Left lung (tissue), 14 donors: ENCODE measurements at places on chromosomes 11 and 22. TPM values are rescaled to one million over a fixed set of nuclear protein-coding genes. Genes with fewer than 3 reads are reported as not detected.

Gene OR8A1
- not detected for total RNA-seq

GRCh38 chr11:43907028-43907975, 26.7 kb downstream of the ALKBH3 start:
- no peak for DNase-seq

DNA sequence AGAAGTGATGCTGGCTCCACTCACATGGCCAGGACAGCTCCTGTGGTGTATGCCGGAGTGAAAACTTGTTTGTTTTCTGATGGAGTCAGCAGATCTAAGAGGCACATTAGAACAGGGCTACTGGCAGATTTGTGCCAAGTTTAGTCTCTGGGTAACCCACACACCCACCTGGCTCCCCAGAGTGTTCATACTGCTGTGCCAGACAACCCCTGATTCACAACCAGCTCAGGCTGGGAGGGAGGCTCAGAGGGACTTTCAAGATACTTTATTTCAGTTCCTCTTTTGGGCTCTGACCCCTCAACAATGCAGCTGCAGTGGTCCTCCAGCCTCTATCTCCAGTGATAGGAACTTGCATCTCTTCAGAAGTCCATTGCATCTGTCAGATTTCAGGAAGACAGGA, 8.5 kb downstream of the NTM start:
- DNase-seq: no peak

Gene KDM4D
- total RNA-seq: 0.35 TPM

DNA sequence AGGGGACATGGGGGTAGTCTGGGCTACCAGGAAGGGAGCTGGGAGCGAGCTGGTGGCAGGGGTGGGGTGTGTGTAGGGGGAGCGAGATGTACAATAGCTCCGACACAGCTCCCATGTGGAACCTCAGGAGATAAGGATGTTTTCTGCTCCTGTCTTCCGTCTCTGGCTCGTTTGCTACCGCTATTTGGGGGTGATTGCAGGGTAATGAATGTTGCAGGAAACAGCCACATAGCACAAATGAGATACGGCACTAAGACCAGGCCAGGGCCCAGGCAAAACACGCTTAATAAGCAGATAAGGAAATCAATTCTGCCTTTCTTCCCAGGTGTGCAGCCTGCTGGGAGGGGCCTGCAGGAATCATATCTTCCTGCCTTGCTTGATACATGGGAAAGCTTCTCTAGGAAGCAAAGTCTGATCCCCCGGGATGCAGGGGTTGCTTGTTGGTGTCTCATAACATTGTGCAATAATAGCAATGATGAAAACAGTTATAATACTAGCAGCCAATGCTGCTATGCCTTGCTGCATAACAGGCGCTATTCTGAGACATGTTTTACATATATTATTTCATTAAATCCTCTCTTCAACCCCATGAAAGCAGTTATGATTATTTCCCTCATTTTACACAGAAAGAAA, 158.7 kb downstream of the ST3GAL4 start:
- DNase-seq: no peak

DNA sequence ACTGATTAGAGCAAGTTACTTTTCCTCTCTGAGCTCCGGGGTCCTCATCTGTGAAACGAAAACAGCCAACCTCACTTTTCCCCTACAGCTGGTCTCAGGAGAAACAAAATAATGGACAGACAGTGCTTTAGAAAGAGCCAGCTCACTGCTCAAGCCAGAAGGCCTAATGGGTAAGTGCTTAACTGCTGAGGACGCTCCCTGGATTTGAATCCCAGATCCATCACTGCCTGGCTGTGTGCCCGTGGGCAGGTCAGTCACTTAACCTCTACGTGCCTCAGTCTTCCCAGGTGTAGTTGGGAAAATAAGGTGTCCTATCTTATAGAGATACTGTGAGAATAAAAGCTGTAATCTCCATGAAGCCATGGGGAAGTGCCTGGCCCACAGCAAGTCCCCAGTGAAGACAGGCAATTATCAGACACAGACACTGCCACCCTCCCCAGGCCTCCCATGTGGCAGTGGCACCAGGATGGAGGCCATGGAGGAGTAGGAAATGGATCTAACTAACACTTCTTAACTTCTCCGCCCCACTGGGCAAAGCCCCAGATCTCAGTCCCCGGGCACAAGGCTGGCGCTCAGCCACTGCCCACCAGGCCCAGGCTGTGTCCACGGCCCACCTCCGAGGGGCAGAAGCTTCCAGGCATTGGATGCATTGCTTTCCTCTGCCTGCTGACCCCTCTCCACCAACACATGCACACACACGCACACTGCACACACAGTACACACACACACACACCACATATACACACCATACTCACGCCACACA, 9.2 kb downstream of the TP53I11 start:
- DNase-seq: no peak
